ENCODE measurements at places on chromosomes 16 and 17.
A peak's percentile ranks its signal among the peaks of the same experiment; 100 is the strongest.

DNA sequence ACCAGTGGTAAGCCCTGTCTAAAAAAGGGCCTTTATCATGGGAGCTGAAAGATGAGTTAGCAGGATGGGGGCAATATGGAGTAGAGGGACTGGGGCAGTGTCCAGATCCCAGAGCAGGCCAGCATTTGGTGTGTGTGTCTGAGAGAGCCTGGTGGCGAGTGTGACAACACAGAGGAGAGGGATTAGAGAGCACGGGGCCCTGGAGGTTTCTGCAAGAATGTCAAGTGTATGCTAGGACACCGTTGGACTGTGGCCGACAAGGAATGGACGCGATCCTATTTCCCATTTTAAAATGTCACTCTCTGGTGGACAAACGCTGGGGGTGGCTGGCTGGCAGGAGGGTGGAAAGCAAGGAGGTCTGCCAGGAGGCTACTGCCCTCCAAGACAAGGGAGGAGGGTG lies 12.4 kb downstream of the TAC4 start:
- DNase-seq = no peak

- peak; percentile 87 for DNase-seq
Observed at GRCh38 chr16:16073891-16074881, 124.8 kb downstream of the ABCC1 start.

DNA sequence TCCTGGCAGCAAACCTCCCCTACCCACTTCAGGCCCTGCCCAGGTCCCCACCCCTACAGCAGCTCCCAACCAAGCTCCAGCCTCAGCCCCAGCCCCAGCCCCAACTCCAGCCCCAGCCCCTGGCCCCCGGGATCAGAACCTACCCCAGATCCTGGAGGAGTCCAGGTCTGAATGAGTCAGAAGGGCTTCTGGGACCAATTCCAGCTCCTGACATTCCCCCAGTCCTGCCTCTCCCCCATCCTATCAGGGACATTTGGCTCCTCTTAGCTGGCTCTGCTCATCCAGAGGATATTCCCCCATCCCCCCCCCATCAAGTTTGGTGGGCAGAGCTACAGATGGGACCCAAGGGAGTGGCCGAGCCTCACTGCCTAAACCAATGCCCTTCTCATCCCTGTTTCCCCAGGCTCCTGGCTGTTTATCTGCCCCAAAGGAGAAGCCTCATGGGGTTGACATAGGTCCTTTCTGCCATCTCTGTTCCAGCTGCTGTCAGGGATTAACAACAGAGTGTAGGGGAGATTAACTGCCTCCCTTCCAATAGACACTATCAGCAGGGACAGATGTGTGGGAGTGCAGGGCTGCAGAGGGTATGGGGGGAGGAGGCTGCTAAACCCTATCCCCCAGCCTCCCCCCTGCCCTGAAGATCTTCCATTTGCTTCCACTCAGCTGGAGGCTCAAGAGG lies 16.5 kb downstream of the CNTNAP1 start:
- DNase-seq = peak; percentile 83

- no peak for DNase-seq
Observed at GRCh38 chr17:40597556-40598300, 32.5 kb upstream of the CCR7 start.

GRCh38 chr16:68090533-68090932 lies 5.4 kb downstream of the NFATC3 start:
- DNase-seq = no peak

- no peak for DNase-seq
Observed at GRCh38 chr17:28518132-28518531, 12.0 kb downstream of the FOXN1 start.

DNA sequence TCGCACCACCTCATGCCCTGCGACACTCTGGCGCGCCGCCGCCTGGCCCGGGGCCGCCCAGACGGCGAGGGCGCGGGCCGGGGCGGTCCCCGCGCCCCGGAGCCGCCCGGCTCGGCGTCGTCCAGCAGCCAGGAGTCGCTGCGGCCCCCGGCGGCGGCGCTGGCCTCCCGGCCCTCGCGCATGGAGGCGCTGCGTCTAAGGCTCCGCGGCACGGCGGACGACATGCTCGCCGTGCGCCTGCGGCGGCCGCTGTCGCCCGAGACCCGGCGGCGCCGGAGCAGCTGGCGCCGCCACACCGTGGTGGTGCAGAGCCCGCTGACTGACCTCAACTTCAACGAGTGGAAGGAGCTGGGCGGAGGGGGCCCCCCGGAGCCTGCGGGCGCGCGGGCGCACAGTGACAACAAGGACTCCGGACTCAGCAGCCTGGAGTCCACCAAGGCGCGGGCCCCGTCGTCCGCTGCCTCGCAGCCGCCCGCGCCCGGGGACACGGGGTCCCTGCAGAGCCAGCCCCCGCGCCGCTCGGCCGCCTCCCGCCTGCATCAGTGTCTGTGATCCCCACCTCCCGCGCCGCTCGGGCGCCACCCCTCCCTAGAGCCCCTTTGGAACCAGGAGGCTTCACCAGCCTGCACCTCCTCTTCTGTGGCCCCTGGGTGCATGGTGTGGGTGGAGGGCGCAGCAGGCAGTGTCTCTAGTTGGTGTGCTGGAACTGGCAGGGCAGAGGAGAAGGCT lies 82.3 kb downstream of the ARHGAP23 start:
- no peak for DNase-seq

DNA sequence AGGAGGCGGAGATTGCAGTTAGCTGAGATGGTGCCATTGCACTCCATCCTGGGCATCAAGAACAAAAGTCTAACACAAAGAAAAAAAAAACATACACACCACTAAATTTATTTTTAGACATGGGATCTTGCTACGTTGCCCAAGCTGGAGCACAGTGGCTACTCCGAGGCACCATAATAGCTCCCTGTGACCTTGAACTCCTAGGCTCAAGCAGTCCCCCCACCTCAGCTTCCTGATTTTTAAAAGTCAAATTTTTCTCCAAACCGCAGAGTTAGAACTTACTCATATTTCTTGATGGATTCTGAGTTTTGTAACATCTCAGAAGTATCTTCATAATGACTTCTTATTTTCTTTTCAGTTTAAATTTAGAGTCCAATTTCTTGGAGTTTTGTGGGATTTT lies 3.4 kb downstream of the CMTM4 start:
- DNase-seq = no peak

GRCh38 chr16:73024571-73025105 lies 23.3 kb downstream of the ZFHX3 start:
- no peak for DNase-seq

- no peak for DNase-seq
Observed at GRCh38 chr17:81028506-81028858, 6.5 kb upstream of the BAIAP2 start.

- no peak for DNase-seq
Observed at GRCh38 chr16:28149011-28149888, 62.5 kb downstream of the XPO6 start.

GRCh38 chr16:49491771-49492761 lies 118.5 kb downstream of the C16orf78 start:
- no peak for DNase-seq

GRCh38 chr17:76947771-76948170 lies 79.6 kb downstream of the MGAT5B start:
- no peak for DNase-seq

- no peak for DNase-seq
Observed at GRCh38 chr16:11320170-11320569, 25.1 kb upstream of the RMI2 start.

DNA sequence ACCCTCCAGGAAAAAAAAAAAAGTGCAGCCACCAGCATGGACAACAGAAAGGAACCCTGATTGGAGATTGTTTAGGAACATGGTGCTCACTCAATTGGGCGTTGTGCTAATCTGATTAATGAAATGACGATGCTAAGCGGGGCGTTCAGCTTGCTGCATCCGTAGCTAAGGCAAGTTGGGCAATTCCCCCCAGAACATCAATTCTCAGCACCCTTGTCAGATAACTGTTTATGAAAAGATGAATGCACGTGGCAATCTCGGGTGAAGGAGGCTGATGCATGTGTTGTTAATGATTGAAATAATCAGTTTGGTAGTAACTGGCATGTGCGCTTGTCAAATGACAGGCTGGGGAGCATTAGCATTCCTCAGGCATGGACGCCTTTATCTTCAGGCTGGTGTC lies 57.0 kb downstream of the HS3ST3A1 start:
- DNase-seq = no peak

DNA sequence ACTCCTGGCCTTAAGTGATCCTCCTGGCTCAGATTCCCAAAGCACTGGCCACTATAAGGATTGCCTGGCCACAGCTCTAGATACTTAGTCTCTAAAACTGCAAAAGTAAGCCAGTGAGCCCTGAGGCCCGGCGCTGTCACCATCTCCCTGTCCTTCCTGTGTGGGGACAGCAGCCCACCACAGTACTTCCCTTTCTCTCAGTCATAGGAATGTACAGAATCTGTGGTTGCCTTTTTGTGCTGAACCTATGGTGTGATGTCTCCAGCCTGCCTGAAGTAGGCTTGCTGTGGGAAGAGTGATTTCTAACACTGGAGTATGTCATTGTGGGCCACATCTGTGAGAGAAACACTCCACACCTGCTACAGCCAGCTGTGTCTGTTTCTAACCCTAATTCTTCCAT lies 24.7 kb downstream of the NTAN1 start:
- DNase-seq = no peak

GRCh38 chr17:20925954-20926353 lies 116.9 kb downstream of the USP22 start:
- DNase-seq = no peak

GRCh38 chr17:74851612-74852236 lies 8.0 kb downstream of the GRIN2C start:
- DNase-seq = no peak

- no peak for DNase-seq
Observed at GRCh38 chr17:67682196-67682595, 35.5 kb upstream of the NOL11 start.

GRCh38 chr17:27327397-27327796 lies 33.5 kb downstream of the WSB1 start:
- DNase-seq = no peak

DNA sequence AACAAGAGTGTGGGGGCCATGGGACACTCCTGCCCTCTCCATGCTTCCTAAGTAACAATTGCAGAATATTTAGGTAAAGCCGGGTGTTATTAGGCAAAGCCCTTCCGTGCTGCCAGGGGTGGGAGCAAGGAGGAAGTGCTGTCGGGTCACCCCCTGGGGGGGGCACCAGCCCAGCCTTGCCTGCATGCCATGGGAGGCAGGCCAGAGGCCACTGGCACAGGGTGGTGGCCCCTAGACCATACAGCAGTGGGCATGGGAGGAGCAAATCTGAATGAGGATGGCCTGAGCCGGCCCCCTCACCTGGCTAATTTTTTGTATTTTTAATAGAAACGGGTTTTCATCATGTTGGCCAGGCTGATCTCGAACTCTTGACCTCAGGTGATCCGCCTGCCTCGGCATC lies 355.7 kb upstream of the CDH8 start:
- DNase-seq = no peak

DNA sequence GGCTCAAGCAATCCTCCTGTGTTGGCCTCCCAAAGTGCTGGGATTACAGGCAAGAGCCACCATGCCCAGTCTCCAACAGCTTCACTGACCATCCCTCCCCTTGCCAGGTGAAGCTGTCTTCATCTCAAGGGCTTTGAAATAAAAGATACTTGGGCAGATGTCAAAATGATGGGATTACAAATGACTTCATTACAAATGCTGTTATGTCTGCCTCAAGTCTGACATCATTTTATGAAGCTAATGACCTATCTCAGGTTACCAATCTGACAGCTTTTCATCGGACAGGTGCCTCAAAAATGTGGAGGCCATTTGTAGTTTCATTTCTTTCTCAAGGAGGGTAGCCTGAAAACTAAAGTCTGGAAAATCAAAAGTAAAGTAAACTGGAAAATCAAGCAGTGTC lies 323.7 kb upstream of the TBX2 start:
- DNase-seq = no peak

GRCh38 chr16:85528528-85529387 lies 84.4 kb upstream of the GSE1 start:
- no peak for DNase-seq

DNA sequence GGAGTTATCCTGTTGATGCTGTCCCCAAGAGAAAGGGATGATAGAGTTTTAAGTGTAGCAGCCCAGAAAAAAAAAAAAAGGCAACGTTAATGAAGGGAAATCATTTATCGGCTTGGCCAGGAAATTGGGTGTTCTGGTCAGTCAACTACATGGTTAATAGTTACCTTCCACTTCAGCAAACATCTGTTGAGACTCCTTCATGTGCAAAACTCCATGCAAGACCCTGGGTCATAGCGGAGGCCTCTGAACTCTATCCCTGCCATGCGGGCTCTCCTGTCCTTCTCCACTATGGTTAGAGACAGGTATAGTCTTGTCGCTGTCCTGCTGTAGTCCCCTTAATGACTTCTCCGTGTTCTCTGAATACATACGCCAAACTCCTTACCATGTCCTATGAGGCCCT lies 3.5 kb upstream of the LYRM9 start:
- no peak for DNase-seq

- DNase-seq = no peak
Observed at GRCh38 chr17:29021226-29021625, 15.4 kb upstream of the SEZ6 start.

DNA sequence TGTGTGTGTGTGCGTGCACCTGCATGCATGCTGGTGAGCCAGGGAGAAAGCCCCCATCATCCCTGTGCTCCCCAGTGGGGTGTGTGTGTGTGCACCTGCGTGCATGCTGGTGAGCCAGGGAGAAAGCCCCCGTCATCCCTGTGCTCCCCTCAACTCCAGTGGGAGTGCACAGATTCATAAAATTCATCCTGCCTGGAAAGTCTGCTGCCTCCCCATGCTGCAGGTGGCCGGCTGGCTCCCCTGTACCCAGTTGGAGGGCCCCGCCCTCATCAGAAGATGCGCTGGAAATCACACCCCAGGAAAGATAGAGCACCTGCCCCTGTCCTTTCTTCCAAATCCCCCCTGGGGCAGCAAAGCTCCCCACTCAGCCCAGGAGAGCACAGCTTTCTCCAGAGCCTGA lies 84.8 kb upstream of the DOC2B start:
- DNase-seq = no peak

GRCh38 chr16:89549007-89549700 lies 11.3 kb upstream of the RPL13 start:
- DNase-seq = no peak

- no peak for DNase-seq
Observed at GRCh38 chr17:53100126-53100525, 722.6 kb upstream of the KIF2B start.

DNA sequence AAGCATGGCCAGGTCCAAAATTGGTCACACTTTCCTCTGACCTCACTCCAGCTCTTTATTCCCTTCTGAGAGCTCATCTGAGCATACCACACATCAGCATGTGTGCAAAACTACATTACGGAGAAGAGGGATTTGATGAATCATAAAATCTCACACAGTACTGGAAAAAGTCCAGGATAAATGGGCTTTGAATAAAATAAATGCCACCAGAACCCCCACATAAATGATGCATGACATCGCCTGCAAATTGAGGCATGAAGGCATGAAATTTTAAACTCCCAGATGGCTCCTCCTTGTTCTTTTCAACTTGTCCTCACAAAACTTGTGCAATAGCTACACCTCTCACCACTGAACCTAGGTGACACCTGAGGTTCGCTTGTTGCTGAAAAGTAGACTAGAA lies 439.5 kb downstream of the CA10 start:
- DNase-seq = no peak
